Psoas muscle (tissue), 8 donors: ENCODE measurements at places on chromosomes 12 and 14. TPM values are rescaled to one million over a fixed set of nuclear protein-coding genes. Genes with fewer than 3 reads are reported as not detected.

DNA sequence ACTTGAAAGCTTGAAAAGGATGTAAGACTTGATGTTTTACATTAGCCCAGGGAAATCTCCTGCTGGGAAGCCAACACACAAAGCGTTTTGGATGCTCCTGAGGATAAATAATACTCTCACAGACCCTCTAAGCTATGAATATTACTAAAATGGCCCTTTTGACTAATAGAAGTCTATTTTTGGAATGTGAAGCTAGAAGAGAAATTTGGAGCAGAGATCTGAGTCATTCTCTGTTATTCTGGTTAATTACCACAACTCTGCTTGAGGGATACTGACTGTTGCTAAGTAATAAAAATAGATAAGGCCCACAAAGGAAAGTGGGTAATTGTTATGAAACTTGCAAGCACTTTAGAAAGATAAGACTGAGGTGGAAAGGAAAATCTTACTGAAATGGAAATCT is 346.2 kb upstream of the STXBP6 start:
- no peak for DNase-seq

DNA sequence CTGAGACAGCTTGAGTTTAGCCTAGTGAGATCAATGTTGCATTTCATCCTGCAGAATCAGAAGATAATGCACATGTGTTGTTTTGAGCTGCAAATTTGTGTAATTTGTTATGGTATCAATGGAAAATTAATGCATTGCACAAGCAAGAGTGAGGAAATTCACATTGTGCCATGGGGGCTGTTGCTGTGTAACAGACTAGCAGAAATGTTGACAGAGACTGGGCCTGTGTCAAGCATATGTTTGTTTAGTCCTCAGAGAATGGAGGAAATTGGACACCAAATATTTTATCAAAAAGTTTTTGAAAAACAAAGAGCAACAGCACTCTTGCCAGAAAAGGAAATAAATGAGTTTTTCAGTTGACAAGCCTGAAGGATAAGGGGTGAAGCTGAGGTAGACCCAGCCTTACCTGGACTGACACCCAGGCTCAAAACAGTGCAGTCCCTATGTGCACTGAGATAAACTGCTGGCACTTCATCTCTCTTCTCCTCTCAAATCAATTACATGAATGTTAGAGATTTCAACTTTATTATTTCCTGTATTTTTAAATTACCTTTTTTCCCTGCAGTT is 1150.0 kb downstream of the FSCB start:
- no peak for DNase-seq

GRCh38 chr12:7872566-7873319 is at the start of gene SLC2A14:
TSS of gene SLC2A14 (minus strand) at chr12:7872915. CDS start at chr12:7869880, 3,035 bp downstream.
- no peak for DNase-seq

The SDSL gene
- total RNA-seq, result 3.4 TPM

- DNase-seq, result no peak
Measured at GRCh38 chr12:46839232-46839631, 13.4 kb upstream of the SLC38A4 start.

DNA sequence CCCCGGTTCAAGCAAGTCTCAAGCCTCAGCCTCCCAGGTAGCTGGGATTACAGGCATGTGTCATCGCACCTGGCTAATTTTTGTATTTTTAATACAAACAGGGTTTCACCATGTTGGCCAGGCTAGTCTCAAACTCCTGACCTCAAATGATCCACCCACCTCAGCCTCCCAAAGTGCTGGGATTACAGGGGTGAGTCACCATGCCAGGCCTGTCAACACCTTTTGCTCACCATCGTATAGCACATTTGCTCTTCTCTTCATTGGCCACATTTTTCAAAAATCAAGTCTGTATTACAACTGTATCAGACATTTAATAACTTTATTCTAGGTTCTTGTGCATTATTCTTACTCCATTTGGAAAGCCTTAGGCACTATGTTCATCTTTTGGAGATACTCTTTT is 50.3 kb downstream of the BCAT1 start:
- DNase-seq, result no peak

- no peak for DNase-seq
Measured at GRCh38 chr12:113853491-113853890, 112.6 kb downstream of the RBM19 start.

GRCh38 chr12:128844031-128844635 is 9.1 kb upstream of the GLT1D1 start:
- no peak for DNase-seq

The TWF1 gene
- 9.7 TPM for total RNA-seq

- DNase-seq, result no peak
Measured at GRCh38 chr14:83260751-83261150, 1727.1 kb upstream of the SEL1L start.

The DAO gene
- total RNA-seq, result not detected

The CLEC4D gene
- not detected for total RNA-seq

GRCh38 chr12:51124504-51124903 is 41.1 kb upstream of the CSRNP2 start:
- DNase-seq, result no peak

DNA sequence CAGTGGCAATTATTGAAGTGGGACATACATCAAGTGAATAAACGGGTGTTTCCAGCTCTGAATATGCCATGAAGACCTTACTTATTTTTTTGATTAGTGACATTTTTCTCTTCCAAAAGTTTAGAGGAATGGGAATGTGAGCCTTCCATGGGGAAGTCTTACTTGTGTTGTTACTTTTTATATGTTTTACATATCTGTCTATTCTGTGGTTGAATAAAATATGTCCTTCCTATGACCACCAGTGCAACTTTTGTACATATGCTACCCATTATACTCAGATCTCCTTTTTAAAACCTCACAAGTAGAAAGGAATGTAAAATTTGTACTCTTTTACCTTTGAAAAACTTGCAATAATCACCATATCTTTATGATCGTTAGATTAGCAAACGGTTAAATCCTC is 132.7 kb downstream of the MSRB3 start:
- no peak for DNase-seq

The RPL10L gene
- not detected for total RNA-seq

GRCh38 chr12:47949441-47950341 is 13.7 kb upstream of the TMEM106C start:
- peak; percentile 79 for DNase-seq

The GNB3 gene
- 0.37 TPM for total RNA-seq

The CCDC177 gene
- not detected for total RNA-seq

The KRT73 gene
- total RNA-seq, result not detected
